NCI-H524 treated with DMSO at 0.1 percent for 48 hours (cell line): ENCODE measurements at places on chromosomes 16 and 17.

DNA sequence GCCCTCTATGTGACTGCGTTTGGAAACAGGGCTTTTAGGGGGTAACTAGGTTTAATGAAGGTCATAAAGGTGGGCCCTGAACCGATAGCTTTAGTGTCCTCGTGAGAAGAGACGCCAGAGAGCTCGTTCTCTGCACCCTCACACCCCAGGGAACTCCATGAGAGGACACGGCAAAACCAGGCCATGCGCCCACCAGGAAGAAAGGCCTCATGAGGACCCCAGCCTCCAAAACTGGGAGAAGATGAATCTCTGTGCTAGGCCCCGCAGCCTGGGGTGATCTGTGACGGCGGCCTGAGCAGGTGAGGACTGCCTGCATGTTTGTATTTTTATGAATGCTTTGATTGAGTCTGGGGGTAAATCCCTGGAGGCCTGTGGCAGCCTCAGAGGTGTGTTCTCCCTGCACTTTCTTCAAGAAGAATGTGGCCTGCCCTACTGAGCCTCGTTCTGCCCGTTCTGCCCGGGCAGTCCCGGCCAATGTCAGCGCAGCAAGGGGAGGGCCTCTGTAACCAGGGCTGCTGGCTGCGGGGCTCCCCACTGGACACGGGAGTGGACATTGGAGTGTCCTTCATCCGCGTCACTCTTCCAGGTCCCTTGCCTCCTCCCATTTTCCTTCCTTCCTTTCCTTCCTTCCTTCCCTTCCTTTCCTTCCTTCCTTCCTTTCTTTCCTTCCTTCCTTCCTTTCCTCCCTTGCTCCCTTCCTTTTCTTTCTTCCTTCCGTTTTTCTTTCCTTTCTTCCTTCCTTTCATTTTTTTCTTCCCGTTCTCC lies 6.8 kb upstream of the RNF213 start:
- no peak for DNase-seq

GRCh38 chr17:6476810-6477179 lies 32.5 kb downstream of the PIMREG start:
- DNase-seq, result no peak

- DNase-seq, result no peak
Measured at GRCh38 chr17:60156746-60157145, 7.0 kb downstream of the CA4 start.

GRCh38 chr16:27281243-27281642 lies 12.7 kb upstream of the NSMCE1 start:
- no peak for DNase-seq

DNA sequence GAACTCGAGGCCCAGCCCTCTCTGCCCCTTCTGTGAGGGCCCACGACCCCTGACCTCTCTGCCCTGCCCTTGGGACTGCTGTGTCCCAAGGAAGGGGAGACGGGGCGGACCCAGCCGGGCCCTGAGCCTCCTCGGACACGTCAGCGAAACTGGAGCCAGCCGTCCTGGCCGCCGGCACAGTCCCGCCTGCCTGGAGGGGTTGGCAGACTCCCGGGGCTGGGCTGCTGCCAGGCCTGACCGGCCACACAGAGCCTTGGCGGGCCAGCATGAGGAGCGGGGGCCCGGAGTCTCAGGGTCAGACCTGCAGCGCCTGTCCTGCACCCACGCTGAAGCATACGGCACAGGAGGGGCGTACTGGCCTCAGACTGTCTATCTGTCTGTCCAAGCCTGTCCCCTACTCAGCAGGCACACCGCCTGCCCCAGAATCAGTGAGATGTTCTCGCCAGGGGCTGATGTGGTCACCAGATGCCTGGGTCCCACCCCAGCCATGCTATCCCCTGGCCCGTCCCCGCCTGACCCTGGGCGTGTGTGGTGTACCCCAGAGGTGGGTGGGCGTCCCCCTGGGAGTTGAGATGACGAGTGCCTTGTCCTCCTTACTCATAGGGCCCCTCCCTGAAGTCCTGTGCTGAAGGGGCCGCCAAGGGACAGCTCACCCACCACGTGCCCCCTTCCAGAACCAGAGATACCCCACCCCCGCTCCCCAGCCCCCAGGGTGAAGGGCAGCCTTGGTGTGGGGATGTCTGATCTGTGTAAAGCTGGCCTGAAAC lies 4.7 kb downstream of the VASN start:
- no peak for DNase-seq

DNA sequence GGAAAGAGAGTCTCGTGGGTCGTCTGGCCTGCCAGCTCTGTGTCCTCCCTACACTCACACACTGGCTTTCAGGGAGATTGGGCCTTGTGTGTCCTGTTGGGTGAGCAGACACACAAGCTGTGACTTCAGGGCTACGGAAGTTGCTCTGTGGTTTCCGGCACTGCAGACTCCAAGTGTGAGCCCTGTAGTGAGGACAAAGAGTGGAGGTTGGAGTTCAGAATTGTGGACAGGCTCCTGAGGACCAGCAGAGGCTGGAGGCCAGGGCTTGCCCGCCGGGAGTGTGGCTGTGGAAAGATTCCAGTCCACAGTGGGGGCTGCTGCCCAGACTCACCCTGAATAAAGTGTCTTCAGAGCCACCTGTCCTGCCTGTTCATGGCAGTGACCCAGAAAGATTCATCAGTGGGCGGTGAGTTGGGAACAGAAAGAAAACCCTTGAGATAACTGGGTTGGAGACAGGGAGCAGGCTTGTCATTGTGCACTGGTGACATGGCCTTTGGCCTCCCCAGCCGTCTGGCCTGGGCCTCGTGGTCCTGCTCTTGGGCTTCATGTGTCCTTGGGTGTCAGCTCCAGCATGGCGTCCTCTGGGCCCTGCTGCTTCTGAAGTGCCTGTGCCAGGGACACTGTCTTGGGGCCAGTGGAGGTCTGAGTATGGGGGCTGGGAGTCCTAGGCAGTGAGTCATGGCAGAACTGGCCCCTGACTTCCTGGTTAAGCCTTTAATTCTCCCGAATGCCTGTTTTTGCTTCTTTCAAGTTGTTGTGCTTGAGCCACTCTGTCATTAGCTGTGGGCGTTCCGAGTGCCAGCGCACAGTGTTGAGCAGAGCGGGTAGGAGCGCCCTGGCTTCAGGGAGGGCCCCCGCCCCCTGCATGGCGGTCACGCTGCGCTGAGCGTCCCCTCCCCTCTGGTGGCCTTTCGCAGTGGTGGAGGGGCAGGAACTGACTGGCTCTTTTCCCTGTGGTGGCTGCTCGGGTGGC lies 19.9 kb upstream of the ZNF750 start:
- DNase-seq, result no peak

DNA sequence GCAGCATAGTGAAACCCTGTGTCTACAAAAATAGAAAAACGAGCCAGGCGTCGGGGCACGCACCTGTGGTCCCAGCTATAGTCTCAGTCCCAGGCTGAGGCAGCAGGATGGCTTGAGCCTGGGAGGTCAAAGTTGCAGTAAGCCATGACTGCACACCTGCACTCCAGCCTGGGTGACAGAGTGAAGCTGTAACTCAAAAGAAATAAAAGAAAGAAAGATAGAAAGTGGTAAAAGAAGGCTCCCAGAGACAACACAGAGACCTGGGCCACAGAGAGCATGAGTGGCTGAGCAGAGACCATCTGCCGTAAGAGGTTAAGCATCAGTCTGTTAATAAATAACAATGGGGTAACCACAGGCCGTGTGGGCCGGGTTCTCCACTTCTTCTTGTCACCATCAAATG lies 15.3 kb upstream of the HEXD start:
- DNase-seq, result no peak

- DNase-seq, result no peak
Measured at GRCh38 chr16:90040152-90041023, 21.1 kb upstream of the DBNDD1 start.

GRCh38 chr17:76000016-76000754 lies 470 bp upstream of the CDK3 start:
- DNase-seq, result no peak

GRCh38 chr17:7852919-7853690 lies 1.8 kb upstream of the TMEM88 start:
- DNase-seq, result no peak

- DNase-seq, result no peak
Measured at GRCh38 chr16:12866981-12867551, 34.3 kb upstream of the SHISA9 start.

- no peak for DNase-seq
Measured at GRCh38 chr17:48503747-48504146, 27.1 kb downstream of the HOXB1 start.

DNA sequence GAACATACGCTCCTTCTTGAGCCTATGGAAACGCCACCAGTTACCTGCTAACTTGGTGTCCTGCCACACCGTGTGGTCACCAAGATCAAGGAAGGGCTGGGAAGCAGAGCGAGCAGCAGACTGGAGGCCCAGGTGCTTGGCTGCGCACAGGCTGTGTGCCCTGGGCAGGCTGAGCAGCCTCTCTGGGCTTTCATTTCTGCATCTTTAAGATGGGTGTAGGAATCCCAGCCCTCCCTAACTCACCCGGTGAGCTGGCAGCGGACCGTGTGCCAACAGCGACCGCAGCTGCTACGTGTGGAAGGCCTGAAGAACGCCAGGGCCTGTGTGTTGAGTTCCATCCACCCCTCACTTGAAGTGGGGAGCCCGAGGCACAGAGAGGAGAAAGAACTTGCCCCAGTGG lies 80.0 kb downstream of the IRF8 start:
- DNase-seq, result no peak

GRCh38 chr17:78384479-78385175 lies 6.2 kb downstream of the PGS1 start:
- no peak for DNase-seq

- DNase-seq, result no peak
Measured at GRCh38 chr16:1606774-1607173, 5.1 kb downstream of the IFT140 start.

GRCh38 chr17:77145612-77146245 lies 5.0 kb downstream of the SEC14L1 start:
- DNase-seq, result no peak

- DNase-seq, result no peak
Measured at GRCh38 chr16:52742052-52742451, 195.1 kb upstream of the TOX3 start.

DNA sequence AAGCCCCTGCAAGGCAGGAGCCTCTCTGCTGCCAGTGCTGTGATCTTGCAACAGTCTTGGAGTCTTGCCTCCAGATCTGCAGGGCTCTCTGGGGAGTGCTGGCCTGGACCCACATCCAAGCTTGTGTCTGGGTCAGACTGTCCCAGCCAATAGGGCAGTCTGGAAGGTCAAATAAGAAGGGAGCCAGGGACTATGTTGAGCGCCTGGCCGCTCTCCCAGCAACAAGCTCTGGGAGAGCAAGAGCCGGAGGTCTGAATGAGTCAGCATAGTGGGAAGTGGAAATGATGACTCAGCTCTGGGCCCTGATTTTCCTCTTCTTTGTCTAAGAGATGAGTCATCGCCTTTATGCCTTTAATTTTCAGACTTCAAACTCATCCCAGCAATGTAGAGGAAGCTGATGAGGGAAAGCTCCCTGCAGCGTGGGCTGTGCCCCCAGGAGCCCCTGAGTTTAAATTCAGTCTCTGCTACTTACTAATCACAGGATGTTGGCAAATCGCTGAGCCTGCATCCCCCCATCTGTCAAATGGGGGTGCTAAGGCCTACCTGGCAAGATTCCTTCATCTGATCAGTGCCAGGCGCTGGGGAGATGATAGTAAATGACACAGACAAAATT lies 43.6 kb upstream of the HAPSTR1 start:
- no peak for DNase-seq

DNA sequence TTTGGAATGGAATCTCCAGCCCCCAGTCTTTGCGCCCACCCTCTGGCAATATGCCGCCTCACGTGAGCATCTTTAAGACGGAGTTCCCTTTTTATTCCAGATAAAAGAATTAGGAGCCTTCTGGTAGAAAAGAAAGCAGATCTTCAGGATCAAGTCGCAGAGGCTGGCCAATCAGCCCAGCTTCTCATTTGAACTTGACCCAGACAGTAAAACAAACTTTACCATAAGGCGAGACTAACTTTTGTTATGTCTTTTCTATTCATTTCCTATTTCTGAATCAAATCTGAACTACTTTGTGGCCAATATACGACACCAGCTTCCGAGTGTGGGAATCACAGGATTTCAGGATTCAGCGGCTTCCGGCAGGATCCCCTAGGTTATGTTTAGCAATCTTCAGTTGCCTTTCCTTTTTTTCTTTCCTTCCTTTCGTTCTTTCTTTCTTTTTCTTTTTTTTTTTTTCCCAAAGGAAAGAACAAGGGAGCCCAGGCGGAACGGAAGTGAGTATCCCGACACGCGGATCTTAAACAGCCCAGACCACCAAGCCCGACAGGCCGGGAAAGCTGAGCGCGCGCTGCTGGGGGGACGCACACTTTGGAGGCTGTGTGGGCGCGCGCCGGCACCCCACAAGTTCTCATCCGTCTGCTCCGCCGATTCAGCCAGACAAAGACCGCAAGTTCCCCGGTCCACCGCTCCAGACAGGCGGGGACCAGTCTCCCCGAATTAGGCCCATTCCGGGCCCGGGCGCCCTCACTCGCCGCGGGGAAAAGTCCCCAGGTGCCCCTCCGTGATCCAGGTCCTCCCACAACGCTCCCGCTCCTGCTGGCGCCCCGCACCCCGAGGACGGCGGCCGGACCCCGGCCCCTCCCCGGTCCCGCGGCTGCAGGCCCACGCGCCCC lies 633 bp downstream of the TBC1D16 start:
- DNase-seq, result peak; percentile 13
